Tibial nerve (tissue), 4 donors: ENCODE measurements at places on chromosomes 7 and 10. TPM values are rescaled to one million over a fixed set of nuclear protein-coding genes. Genes with fewer than 3 reads are reported as not detected.

Gene GRID1
- total RNA-seq, result 16.3 TPM

DNA sequence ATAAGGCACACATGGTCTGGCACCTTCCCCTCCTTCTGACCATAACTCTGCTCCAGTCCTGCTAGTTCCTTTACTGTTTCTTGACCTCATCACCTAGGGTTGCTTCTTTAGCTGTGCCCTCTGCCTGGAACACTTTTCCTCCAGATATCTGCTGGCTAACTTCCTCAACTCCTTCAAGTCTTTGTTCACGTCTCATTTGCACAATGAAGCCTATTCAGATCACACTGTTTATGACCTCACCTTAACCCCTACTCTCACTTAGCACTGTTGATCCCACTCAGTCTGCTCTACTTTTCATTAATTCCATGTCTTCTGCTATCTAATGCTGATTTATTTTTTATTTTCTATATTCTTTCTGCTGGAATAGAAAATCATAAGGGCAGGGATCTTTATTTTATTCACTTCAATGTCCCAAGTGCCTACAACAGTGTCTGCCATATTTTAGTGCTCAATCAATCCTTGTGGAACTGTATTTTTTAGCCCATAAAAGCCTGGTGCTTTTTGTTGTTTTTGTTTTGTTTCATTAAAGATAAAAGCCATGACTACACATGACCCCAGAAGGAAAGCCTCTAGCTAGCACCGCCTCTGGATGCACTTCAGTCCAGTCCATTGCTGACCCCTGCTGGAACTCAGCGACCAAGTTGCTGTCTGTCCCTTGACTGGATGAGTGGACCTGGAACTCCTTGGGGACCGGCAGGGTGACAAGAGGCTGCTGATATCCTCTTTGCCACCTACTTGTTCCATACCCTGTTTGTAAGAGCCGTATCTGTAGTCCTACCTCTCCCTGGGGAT lies 12.3 kb downstream of the KLF14 start:
- H3K36me3 ChIP-seq, result no peaks in the 10 kb centered on the region
- H3K4me3 ChIP-seq, result no peak overlapping the region
- no peaks in the 10 kb centered on the region for H3K27me3 ChIP-seq

- no peak for DNase-seq
- H3K4me3 ChIP-seq, result no peak overlapping the region
- no peaks in the 10 kb centered on the region for H3K27me3 ChIP-seq
- H3K4me1 ChIP-seq, result peaks cover 40% of the 10 kb centered on the region
- H3K27ac ChIP-seq, result peak overlapping the region; percentile 35
- no peaks in the 10 kb centered on the region for H3K36me3 ChIP-seq
These were observed 4.1 kb downstream of the CALU start for GRCh38 chr7:128743112-128743772.

DNA sequence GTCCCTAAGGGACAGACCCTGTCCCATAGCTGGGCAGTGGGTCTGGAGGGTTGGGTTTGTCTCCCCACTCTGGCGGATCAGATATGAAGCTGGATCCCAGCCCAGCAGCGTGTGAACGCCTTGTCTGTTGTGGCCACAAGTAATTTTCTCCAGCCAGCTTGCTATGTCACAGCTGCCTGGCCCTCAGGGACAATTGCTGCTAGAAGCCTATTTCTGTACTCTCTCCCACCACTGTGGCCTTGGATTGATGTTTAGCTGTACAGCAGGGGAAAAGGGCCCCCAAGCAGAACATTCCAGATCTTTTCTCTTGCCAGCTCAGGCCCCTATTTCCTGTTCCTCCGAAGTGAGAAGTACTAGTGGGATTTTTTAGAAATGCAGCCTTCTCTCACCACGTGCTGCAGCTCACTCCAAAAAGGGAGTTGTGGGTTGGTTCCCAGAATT lies 53.5 kb upstream of the WAC start:
- no peak for DNase-seq
- H3K27ac ChIP-seq, result no peak overlapping the region
- no peaks in the 10 kb centered on the region for H3K27me3 ChIP-seq
- H3K4me3 ChIP-seq, result no peak overlapping the region
- no peaks in the 10 kb centered on the region for H3K36me3 ChIP-seq

DNA sequence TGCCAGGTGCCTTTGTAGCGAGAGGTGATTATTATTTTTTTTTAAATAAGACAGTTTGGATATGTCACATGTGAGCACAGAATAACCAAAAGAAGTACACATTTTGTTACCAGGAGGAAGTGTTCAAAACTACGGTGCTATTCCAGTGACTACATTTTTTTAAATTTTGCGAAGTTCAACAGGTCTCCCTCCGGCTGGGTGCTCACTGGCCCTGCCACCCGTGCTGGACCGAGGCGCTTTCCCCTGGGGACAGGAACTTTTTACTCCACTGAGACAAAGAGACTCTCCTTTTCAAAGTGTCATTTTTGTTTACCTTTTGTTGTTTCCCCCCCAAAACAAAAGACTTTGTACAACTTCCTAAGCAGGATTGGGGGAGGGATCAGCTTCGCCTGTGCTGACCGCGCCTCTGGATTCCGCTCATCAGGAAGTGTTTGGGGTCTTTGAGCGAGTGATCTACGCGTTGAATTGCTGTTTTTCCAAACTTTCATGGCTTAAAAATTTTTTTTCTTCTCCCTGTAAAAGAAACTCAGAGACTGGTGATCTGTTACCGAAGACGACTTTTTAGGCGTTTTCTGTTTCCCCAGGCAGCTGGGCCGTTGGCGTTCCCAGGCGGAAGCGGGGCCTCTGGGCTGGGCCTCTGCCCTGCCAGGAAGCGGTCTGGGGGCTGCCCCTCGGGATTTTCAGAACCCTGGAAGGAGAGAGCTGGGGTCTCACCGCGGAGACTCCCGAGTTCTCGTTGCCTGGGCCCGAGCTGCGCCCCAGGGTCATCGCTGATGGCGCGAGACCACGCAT lies 7.2 kb downstream of the EN2 start:
- no peak overlapping the region for H3K4me3 ChIP-seq
- DNase-seq, result no peak
- no peak overlapping the region for H3K27ac ChIP-seq
- H3K27me3 ChIP-seq, result peaks cover 7% of the 10 kb centered on the region
- H3K4me1 ChIP-seq, result peaks cover 21% of the 10 kb centered on the region

Gene ALOX5
- 27.8 TPM for total RNA-seq

- peaks cover 5% of the 10 kb centered on the region for H3K4me1 ChIP-seq
- H3K27ac ChIP-seq, result no peak overlapping the region
- H3K36me3 ChIP-seq, result no peaks in the 10 kb centered on the region
- no peak for DNase-seq
These were observed 96.8 kb downstream of the COL13A1 start for GRCh38 chr10:69898524-69898923.

Gene DPYSL4
- 0.21 TPM for total RNA-seq
